ENCODE measurements at places on chromosomes 5 and 9.

DNA sequence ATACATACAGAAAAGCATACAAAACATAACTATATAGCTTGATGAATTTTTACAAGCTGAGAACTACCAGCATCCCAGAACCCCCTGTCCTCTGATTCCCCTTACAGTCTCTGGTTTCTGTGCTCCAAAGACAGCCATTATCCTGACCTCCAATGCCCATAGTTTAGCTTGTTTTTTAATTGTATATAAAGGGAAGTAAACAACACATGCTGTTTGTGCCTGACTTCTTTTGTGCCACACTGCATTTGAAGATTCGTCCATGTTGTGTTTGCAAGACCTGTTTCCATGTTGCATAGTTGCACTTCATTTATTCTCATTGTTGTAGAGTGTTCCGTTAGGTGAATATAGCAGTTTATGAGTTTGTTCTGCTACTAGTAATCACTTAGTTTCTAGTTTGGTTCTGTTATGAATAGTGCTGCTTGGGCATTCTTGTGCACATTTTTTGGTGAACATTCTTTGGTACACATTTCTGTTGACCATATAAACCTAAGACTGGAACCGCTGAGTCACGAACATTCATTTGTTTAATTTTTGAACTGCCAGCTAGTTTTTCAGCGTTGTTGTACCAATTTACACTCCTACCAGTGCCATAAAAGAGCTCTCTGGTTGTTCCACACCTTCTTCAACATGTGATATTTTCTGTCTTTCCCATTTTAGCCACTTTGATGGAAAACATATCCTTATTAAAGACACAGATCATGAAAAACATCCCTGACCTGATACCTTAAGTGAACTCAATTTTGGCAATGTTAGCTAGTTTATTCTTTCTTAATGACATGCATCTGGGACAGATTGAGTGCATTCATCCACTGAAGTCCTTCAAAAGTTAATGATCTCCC lies 78.1 kb upstream of the ANXA1 start:
- DNase-seq: no peak

- DNase-seq: no peak
Observed at GRCh38 chr9:17135295-17136160, 688 bp downstream of the CNTLN start.

GRCh38 chr9:19799784-19800183 lies 10.9 kb upstream of the SLC24A2 start:
- no peak for DNase-seq

- DNase-seq: no peak
Observed at GRCh38 chr9:14348373-14349145, 34.6 kb upstream of the NFIB start.

GRCh38 chr5:76145945-76146344 lies 62.8 kb downstream of the SV2C start:
- no peak for DNase-seq

- no peak for DNase-seq
Observed at GRCh38 chr5:5371957-5372356, 50.5 kb upstream of the ICE1 start.

- DNase-seq: no peak
Observed at GRCh38 chr5:61200582-61201155, 38.4 kb upstream of the SMIM15 start.

DNA sequence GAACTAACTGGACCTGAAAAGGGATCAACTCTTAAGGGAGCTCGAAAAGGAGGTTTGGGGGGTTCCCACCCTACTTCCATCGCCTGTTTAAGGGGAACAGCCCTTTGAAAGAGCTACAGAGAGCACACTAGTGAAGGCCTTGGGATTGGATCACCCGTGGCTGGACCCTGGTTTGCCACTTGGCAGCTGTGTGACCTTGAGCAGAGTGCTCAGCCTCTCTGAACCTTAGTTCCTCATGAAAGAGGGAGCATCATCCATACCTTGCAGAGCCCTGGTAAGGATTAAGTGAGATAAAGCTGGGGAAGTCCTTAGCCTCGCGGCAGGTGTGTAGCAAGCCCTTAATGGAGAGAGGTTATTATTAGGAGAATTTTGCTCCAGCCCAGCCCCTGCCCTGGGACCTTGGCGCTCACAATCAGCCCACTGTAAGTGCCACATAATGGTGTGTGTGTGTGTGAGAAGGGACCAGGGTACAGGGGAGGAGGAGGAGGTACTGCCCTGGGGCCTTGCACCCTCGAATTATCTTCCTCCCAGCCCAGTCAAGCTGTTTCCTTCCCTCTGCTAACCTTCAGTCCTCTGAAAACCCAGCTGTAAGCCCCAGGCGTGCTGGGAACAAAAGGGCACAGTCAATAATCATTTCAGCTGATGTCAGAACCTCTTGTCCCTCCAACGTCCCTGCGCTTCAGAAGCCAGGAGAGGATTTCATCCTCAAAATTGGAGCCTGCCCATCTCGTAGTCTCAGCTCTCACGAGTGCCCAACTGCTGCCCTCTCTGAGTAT lies 42.9 kb downstream of the FOXI1 start:
- DNase-seq: no peak

GRCh38 chr5:8340261-8340660 lies 471.3 kb downstream of the MTRR start:
- DNase-seq: no peak
